ENCODE measurements at places on chromosomes 7 and 10.

DNA sequence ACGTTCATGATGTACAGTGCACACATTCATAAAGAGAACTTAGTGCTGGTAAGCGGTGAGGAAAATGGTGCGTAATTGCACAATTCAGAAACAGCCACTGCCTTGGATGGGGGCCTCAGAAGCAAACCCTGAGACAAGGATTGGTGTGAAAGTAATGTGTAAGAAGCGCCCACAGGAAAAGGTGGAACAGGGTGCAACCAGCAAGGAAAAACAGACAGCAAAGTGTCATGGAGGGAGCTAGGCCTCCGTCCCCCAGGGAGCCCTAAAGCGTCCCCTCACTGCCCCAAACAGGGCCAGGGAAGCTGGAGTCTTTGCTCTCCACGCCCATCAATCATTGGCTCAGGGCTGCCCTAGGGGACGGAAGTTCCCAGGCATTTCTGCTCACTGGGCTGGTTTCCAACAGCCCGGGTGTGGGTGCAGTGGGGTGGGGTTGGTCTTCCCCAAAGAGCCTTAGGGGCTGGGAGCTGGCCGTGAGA, 9.6 kb upstream of the C10orf105 start:
- DNase-seq: no peak

- peak; percentile 37 for DNase-seq
Observed at GRCh38 chr10:11180228-11180627, 162.6 kb downstream of the CELF2 start.

DNA sequence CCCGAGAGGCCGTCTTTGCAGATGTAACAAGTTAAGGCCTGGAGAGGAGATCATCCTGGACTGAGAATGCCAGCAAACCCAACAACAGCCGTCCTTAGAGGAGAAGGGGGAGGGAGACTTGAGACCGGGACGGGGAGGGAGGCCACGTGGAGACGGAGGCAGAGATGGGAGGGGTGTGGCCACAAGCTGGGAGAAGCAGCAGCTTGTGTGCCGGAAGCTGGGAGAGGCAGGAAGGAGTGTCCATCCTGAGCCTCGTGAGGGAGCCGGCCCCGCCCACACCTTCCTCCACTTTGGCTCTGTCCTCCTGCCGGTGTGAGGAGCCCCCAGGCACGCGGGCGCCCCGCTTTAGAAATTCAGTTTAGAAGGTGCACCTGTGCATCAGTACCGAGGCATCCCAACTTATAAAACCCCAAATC, 95.7 kb downstream of the DNAJB6 start:
- DNase-seq: no peak

DNA sequence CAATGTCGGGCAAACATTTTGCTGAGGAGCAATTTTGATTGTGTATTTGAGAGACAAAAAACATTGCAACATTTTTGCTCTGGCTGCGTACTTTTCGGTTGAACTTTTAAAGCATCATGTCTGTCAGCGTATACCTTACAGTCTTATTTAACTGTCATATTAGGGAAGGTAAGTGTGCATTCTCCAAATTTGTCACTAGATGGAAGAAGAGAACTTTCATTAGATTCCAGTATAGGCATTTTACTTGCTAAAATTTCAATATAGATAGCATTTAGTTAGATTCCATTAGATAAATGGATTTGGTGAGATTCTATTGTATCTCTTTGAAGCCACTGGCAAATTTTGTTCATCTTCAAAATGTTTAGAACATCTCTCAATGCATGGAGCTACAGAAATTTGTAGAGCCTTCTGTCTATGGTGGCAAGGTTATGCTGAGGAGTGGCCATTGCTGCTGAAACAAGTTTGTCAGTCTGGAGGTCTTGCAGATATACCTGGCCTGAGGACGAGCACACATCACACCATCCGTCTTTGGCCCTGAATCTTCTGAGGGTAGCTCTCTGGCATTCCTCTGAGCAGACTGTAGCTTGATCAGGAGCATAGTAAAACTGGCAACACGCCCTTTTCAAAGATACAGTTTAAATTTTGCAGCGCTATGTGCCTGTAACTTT, 437.5 kb upstream of the MBL2 start:
- no peak for DNase-seq

DNA sequence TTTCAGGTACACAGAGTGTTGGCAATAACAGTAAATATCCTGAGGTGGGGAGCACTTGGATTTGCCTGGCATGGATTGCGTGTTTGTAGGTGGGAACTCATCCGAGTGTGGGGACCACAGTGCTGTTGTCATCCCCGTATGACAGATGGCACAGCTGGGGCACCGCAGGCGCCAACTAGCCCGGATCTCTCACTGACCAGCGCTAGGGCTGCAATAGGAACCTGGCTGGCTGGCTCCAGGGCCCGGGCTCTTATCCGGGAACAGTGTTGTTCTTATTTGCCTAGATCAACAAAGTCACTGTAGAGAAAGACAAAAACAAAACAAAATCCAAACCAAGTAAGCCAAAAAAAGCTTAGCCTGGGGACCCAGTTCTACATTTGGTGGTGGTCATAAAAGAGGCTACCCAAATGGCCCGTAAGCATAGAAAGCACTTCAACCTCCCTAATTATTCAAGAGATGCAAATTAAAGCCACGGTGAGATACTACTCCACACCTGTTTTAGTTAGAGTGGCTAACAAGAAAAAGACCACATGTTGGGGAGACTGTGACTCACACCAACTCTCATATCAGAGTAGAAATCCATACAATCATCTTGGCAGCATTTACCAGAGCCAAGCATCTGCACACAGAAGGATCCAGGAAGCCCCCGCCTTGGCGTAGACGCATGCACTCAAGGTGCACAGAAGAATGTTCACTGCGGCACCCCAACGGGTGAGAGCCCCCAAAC, 27.2 kb upstream of the PFKFB3 start:
- DNase-seq: no peak

DNA sequence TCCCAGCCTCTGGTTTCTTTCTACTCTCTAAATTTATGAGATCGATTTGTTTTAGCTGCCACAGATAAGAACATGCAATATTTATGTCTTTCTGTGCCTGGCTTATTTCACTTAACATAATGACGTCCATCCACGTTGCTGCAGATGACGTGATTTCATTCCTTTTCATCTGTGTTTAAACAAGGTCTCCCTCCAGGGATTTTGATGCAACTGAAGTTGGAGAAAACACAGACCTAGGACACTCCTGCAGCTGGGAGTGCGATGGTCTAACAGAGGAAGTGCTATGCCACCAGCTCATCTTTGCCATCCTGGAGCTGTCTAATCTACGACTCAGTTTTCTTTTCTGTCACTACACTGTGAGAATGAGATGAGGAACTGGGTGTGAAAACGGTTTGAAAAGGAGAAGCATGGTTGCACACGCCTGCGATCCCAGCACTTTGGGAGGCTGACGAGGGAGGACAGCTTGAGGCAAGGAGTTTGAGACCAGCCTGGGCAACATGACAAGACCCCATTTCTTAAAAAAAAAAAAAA, 1.5 kb upstream of the KCTD7 start:
- no peak for DNase-seq

DNA sequence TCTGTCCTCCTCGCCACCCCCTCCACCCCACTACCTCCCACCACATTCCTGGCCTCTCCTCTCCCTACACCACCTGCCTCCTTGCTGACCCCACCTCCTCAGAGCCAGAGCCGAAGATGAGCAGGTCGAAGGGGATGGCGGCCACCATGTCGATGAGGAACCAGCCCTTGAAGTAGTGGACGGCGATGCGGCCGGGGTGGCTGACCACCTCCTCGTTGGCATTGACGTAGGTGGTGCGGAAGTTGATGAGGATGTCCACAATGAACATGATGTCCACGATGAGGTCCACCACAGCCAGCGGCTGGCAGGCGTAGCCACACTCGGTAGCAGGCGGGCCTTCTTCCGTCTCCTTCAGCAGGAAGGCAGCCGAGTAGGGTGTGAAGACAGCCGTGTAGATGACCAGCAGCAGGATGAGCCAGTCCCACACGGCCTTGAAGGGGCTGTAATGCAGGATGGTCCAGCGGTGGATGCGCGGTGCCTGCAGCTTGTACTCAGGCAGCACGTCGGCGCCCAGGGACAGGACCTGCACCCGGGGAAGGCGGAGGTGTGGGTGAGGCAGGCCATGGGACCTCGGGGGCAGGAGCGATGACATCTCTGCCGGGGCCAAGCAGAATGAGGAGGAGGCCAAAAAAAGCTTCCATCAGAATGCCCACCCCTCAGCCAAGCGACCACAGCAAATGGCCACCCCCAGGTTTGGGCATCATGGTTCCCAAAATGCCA, 25.6 kb downstream of the KCNH2 start:
- no peak for DNase-seq

GRCh38 chr7:99638731-99639130, 22.0 kb downstream of the ZSCAN25 start:
- no peak for DNase-seq

GRCh38 chr10:96082153-96082552, 38.8 kb downstream of the CCNJ start:
- no peak for DNase-seq

GRCh38 chr10:122458693-122459092, 2.7 kb upstream of the HTRA1 start:
- DNase-seq: no peak

DNA sequence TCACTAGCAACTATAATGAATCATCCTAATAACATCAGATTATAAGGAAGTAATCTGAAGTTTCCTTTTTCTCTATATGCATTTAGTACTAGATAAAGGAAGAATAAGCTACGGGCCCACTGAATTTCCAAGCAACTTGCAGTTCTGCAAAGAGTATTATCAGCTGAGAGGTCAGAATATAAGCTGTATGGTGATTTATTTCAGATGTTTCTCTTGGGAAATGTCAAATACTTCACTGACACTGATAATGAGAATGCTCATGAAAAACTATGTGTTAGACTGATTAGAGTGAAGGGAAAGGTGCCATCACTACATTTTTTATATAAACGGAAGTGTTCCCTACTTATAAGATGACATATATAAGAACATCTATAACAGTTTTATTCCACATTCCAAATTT, 251.2 kb upstream of the HGF start:
- DNase-seq: no peak

GRCh38 chr10:74071157-74071556, 73.2 kb downstream of the VCL start:
- DNase-seq: no peak

DNA sequence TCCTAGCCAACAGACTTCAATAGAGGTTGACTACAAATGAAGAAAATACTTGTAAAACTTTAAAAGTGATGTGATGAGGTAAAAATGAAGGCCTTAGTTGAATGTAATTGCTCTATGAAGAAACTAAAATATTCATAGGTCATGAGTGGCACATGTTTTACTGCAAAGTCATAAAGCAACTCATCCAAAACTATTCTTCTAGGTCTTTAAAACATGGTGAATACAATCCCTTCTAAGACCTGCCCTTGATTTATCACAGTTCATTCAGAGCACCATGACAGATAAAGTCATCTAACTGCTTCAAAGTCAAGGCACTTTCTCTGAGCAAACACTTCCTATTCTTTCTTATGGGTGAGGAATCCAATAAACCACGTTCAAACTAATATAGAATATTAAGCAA, 713.5 kb downstream of the SORCS1 start:
- no peak for DNase-seq

DNA sequence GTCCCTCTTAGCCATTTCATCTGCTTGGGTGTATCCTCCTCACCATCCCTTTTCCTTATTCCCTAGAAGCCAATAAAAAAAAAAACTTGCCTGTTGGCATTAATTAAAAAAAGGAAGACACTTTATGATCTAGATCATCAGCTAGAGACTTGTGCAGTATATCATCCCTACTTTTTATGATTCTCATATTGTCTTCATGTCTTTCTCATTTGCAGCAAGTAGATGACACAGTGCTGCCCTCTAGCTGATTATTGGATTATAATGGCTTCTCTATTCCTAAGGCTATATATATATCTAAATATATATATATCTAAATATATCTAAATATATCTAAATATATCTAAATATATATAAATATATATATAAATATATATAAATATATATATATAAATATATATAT, 272.4 kb upstream of the LRGUK start:
- no peak for DNase-seq

- DNase-seq: no peak
Observed at GRCh38 chr7:83547526-83547925, 101.4 kb downstream of the SEMA3E start.

DNA sequence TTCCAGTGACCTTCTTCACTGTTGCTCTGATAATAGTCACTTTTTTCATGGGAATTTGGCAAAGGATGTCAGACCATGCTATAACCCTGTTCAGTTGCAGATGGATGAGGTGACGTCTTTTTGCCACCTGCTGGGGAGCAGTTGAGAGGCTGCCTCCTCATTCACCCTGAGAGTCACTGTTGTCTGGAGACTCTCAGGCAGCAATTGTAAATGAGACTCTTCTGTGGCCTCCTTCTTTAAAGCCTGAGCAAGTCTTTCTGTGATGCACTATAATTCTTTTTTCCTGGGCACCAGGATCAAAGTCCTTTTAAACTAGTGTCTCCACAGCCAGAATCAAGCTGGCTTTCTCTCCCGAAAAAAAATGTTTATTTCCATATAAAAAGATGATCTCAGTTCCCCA, 345.1 kb downstream of the ARL4A start:
- DNase-seq: no peak

- DNase-seq: no peak
Observed at GRCh38 chr7:45215601-45216062, 58.0 kb downstream of the RAMP3 start.

DNA sequence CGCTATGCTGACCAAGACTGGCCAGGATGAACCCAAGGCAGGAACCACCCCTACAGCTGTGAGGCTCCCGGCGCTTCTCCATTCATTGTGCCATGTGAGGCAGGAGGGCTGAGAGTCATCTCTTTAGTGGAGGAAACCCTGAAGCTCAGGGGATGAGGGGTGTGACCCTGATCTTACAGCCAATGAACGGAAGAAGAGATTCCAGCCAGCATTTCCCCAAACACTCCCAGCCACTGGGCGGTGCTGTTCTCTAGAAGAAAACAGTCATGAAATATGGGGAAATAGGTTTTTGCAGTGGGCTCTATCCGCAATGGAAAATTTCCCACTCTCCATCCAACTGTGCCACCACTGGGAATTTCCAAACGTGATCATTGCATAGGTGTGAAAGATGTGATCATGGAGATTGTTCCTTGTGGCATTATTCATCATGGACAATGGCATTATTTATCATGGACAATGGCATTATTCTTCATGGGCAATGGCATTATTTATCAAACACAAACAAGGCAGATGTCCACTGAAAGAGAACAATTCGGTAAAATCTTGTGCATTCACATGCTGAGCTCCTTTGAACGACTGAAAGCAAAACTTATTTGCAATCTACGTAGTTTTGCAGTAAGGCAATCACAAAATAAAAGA, 14.0 kb upstream of the SLC18A2 start:
- no peak for DNase-seq

- no peak for DNase-seq
Observed at GRCh38 chr10:97571622-97572021, 957 bp upstream of the ANKRD2 start.

DNA sequence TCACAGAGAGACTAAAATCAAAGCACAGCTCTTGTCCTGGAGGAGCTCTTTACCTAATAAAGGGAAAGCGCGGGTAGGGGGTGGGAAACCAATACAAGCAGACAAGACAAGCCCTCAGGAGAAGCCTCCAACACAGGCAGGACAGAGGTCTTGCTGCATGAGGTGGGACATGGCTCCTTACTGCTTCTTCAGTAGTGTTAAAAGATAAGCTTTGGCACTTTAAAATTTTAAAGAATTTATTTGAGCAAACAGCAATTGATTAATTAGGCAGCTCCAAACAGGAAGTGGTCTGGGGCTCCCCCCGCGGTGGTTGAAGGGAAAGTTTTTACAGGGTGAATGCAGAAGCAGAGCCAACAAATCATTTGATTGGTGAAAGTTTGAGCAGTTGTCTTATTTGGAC, 50.3 kb upstream of the MACC1 start:
- DNase-seq: no peak

GRCh38 chr7:131151034-131151433, 176.6 kb upstream of the MKLN1 start:
- DNase-seq: no peak

GRCh38 chr10:133257489-133258065, 19.1 kb downstream of the ADAM8 start:
- DNase-seq: no peak
